ENCODE measurements at places on chromosomes 1 and 21.

GRCh38 chr1:38839363-38839762 lies 20.2 kb downstream of the RRAGC start:
- no peak for DNase-seq

DNA sequence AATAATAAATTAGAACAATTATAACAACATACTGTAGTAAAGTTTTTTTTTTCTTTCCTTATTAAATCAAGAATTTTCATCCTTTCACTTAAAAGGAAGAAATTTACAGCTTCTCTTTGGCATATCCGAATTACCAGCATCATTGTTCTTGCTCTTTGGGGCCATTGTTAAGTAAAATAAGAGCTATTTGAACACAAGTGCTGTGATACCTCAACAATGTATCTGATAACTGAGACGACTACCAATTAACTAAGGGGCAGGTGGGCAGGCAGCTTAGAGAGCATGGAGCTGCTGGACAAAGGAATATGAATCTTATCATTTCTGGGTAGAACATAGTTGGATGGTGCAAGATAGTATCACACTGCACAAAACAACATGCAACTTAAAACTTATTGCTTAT lies 719.9 kb upstream of the TMPRSS15 start:
- no peak for DNase-seq

GRCh38 chr1:53330819-53331218 lies 2.9 kb upstream of the LRP8 start:
- peak; percentile 82 for DNase-seq

- DNase-seq, result peak; percentile 30
These were observed 273.1 kb upstream of the SNX7 start for GRCh38 chr1:98388441-98388840.

DNA sequence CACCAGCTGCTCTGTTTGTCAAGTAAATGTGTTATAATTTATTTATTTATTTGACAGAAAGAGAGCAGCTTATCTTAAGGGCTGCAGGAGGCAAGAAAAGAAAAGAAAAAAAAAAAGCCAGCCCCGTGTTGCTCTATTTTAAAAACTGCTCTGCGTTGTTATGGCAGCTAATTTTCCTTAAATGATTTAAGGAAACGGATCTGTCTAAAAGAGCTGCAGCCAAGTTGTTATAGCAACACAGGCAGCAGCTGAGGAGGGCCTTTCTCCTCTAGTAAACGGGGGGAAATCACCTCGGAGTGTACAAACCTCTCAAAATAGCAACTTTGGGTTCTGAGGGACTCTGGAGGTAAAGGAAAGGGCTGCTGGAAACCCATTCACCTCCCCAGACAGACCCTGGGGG lies 149.2 kb downstream of the BEND5 start:
- DNase-seq, result no peak

DNA sequence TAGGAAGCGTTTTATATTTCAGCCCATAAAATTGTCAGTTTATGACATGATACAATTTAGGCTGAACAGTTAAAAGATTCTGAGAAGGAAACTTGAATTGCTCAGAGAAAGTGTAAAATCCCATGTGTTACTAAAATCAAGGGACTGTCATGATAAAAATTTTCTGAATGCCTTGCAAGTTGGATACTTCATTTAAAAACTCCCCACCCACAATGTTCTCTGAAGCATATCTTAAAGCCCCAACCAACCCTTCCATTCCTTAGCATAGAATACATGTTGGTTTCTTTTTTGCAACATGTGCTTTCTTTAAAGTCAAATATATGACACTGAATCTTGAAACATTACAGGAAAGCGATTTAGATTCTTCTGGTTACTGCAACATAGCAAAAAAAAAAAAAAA lies 97.4 kb downstream of the MRPL39 start:
- peak; percentile 69 for DNase-seq
